Astrocyte (in vitro differentiated cells and primary cell): ENCODE measurements at places on chromosomes 3 and 15.

DNA sequence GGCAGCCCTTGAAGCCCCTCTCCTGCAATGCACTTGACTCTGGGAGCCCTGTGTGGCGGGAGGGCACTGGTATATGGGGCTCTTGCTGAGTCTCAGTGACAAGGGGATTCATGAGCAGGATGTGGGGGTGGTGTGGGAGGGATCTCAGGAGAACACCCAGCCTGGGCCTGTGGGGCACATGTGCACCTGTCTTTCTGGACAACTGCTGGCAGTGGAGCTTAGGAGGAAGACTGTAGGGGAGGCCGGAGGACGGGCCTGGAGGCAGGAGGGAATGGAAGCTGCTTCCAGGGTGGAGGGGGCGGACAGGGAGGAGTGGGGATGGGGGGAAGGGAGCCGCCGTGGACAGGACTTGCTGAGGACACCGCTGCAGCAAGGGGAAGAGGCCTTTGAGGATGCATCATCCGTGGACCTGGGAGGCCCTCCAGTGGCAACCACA lies 10.8 kb upstream of the SNRPA1 start:
- DNase-seq = no peak

DNA sequence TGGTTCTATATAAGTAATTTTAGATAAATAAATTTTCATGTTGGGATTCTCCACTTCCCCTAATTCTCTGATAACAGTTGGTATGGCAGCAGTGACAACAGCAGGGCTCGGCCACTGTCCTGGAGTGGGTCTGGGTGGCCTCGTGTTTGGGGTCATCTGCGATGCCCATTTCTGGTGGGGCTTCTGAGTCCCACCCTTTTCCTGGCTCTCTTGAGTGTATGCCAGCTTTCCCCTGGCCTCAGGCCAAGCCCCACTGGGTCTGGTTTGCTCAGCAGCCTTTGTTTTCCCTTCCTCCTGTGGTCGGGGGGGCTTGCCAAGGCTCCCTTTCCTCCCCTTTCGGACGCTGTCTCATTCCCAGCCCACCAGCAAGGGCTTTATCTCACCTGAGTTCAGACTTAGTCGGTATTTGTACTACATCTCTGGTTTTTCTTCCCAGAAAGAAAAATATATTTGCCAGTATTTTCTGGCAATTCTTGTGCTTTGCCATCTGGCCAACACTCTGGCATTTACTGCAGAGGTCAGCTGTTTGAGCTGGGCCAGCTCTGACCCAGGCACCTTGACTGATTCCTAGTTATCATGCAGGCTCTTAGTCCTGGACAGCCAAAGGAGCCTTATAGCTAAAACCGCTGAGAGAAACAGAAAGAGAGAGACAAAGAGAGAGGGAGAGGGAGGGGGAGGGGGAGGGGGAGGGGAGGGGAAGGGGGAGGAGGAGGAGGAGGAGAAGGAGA lies 35.2 kb downstream of the MYZAP start:
- no peak for DNase-seq

GRCh38 chr15:38068626-38069391 lies 134.4 kb downstream of the TMCO5A start:
- peak; percentile 75 for DNase-seq

DNA sequence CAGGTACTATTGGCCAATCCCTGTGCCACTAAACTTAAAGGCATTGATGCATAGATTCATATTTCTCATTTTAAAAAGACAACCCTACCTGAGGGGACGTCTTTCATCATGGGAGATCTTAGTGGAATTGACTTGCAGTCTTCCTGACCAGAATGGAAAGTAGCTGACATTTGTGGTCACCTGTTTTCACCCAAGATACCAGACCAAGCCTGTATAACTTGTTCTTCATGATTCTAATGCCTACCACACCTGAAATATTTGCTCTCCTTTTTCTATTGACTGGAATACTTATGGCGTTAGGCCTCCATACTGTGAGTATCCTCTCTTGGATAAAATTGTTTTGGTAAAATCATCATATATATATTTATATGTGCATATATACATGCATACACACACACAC lies 54.7 kb upstream of the XCR1 start:
- no peak for DNase-seq

DNA sequence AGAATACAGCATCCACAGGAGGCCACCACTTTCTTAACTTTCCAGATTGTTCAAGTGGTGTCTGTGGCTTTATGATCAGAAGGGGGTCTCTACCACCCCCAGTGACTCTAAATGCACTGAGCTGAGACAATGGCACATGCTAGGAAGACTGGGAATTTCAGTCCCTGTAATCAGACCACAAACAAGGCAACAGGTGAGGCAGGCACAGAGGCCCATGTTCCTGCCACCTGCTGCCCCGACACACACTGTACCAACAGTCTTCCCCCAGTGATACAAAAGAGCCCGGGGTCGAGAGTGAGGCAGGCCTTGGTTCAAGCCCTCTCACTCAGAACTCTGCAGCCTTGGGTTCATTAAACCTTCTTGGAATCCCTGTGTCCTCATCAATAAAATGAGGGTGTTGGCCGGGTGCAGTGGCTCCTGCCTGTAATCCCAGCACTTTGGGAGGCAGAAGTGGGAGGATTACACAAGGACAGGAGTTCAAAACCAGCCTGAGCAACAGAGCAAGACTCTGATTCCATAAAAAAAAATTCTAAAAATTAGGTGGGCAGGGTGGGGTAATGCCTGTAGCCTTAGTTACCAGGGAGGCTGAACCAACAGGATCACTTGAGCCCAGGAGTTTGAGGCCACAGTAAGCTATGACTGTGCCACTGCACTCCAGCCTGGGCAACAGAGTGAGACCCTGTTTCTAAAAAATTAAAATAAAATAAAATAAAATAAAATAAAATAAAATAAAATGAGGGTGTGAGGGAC lies 55.8 kb downstream of the ADCY5 start:
- no peak for DNase-seq

DNA sequence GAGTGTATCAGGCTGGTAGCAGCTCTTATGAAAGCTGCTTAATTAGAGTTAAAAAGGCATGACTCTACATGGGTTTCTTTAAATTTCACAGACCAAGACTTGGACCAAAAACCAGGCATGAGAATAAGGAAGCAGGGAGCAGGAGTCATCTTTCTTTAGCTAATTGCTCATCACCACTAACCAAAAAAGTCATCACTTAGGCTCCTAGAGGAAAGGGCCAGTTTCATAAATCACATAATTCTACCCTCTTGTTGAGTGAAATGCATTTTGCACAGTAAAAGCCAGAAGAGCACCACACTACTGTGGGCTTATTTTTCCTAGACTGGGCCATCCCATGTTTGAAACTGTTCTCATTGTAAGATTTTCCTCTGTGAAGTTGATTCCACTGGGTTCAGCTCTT lies 175.6 kb downstream of the GREM1 start:
- DNase-seq = no peak

DNA sequence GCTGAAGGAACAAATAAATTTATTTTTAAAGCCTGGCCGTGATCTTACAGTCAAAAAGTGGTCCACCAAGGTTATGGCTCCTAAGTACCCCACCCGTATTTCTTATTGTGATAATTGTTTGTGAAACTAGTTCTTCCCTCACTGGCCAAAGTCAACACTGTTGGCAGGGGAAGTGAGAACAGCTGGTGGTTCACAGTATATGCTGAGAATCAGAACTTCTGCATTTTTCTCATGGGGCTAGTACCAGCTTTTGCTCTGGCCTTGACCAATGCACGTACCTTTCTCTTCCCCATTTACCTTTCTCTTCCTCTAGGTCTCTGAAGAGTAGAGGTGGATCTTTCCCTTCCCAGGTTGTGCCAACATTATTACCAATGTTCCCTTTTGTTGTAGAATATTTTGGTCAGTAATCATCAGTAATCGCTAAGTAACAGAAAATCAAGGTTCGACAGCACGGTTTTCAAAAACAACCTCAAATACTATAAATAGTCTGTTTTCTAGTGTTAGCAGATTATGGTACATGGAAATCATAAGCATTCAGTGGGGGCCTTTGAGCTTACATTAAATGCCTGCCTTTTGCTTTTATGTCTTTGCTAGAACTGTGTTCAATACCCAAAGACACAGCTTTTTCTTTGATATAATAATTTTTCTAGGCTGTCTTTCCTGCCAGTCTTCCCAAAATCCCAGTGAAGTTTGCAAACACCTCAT lies 268.0 kb downstream of the LPP start:
- no peak for DNase-seq

DNA sequence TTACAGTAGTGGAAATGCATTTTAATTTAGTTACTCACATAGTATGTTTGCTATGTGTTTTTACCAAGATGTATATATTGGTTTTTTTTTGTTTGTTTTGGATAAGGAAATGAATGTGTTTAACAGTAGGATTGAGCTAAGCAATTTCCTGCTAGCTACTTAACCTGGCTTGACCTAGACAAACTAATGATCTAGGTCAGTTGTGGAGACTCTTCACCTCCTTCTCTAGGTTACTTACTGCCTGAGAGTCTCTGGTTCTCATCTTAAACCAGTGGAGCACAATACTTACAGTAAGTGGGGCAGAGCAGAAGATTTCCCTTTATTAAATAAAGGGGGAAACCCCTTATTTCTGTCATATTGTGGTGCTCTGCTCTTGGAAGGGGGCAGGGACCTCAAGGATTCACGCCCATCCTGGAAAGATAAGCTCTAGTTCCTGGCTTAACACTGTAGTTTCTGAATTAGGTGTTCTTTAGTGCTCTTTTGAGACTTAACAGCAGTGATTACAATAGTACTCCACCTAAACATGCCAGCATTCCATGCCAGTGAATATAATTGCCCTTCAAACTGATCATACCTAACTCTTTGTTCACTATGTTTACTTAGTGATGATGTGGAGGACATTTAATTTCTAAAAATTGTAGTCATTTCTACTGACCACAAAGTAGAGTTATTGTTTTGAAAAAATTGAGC lies 79.9 kb downstream of the UBP1 start:
- DNase-seq = peak; percentile 88

DNA sequence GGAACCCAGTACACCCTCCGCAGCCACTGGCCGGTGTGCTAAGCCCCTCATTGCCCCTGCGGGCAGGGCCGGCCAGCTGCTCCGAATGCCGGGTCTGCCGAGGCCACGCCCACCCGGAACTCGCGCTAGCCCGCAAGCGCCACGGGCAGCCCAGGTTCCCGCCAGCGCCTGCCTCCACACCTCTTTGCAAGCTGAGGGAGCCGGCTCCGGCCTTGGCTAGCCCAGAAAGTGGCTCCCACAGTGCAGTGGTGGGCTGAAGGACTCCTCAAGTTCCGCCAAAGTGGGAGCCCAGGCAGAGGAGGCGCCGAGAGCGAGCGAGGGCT lies 81.4 kb upstream of the BCHE start:
- no peak for DNase-seq

GRCh38 chr3:158127250-158128219 lies 17.6 kb downstream of the RSRC1 start:
- peak; percentile 35 for DNase-seq

GRCh38 chr3:113548501-113548900 lies 16.1 kb downstream of the SIDT1 start:
- no peak for DNase-seq

DNA sequence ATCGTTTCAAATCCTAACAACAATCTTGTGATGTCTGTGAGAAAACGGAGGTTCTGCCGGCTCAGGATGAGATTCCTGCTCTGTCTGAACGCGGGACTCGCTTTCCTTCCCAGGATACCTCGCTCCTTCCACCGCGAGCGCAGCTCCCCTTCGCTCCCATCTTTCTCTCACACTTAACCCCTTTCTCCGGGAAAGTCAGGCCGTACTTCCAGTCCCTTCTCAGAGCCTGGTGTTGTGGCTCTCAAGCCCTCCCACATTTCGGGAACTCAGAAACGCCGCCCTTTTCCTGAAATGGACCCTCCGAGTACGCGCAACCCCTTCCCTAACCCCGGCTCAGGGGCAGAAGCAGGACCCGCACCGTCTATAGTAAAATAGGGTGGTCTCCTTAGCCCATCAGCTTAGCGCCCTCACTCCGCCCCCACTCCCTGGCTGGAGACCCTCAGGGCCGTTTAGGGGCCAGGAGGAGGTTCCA lies 378 bp upstream of the FEM1B start:
- DNase-seq = peak; percentile 52

DNA sequence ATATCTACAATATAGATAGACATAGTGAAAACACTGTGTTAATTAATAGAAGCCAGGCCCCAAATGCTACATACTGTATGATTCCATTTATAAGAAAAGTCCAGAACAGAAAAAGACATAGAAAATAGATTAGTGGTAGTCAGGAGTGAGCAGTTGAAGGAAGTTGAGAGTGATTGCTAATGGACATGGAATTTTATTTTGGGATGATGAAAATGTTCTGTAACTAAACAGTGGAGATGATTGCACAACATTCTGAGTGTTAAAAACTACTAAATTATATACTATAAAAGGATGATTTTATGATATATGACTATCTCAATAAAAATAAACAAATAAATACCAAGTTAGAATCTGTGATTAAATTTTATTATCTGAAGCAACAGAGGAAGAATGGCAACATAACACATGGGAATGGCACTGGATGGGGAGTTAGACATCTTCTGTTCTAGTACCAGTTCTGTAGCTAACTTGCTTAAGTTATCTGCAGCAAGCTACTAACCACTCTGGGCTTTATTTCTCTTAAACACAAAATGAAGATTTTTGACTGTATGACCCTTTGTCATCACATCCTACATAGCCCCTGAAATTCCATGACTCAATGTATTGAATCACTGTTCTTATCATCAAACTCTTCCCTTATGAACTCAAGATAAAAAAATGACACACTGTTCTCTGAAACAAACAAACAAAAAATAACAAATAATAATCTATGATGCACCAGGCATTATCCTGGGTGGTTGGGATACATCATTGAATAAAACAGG lies 612.7 kb downstream of the TBL1XR1 start:
- DNase-seq = peak; percentile 27

- peak; percentile 75 for DNase-seq
These were observed 72.7 kb downstream of the HMG20A start for GRCh38 chr15:77493324-77493907.

DNA sequence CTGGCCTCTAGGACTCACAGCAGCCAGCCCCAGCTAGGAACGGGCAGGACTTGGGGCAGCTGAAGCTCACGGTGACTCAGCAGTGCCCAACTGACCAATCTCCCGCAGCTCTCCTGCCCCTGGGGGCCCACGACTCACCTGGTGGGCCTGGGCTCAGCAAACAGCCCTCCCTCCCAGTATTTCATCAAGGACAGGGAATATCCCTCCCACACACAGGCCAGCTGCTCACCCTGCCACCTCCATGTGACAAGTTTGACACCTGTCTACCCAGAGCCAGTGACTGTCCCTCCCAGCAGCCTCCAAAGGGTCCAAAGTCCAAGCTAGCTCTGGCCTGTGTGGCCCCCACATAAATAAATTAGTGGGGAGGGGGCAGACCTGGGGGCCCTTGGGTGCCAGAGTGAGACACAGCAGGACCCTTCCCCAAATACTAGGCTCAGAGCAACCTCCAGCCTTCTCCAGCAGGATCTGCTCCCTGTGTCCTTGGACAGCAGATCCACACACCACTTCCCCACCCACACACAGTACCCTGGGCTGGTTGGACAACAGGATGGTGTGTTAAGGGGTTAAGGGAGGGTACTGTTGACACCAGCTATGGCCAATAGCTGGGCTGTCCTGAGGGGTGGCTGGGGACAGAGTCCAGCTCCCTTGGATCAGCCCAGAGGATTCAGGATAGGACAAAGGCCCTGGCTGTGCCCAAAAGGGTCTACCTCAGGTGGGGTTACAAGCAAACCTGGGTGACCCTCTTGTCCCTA lies 4.3 kb downstream of the GNAT1 start:
- no peak for DNase-seq
